ENCODE measurements at places on chromosomes 11 and 22.

DNA sequence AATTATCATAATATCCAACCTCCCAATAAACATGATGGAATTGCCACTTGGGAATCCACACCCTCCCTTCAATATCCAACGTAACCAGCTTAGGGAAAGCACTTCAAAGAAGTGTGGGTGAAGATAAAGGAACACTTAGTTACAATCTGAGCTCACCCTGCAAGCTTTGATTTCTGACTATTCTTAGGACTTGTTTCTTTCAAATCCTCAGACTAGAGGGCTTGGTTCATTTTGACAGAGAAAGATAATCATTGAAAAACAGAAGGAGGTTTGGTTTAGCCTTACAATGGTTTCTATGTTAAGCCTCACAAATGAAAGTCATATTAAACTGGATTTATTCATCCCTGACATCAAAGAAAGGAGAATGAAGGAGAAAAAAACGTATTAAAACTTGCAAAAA lies 57.9 kb upstream of the SYT13 start:
- DNase-seq, result no peak

DNA sequence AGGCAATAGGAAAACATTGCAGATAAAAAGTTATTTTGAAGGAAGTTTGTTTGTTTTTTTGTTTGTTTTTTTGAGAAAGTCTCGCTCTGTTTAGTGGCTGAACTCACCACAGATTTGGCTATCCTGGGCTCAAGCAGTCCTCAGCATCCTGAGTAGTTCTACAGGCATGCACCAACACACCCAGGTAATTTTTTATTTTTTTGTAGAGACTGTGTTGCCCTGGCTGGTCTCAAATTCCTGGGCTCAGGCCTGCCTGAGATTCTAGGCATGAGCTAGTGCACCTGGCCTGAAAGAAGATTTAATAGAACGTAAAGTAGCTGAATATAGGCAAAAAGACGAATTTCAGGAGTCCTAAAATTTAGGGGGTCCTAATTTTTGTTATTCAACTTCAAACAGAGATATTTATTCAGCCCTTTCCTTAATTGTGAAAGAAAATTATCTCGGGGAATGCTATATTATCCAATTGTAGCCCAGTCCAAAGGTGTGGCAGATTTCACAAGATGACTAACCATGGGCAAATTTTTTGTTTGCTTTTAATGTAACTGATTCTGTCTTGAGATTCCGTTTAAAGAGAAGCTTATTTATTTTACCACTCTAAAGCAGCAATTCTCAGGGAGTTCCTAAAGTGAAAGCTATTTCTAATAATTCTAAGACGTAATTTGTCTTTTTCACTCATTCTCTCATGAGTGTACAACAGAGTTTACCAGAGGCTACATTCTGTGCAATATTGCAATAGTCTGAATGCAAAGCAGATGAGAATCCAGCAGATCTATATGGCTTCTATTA lies 940 bp downstream of the IL18 start:
- DNase-seq, result no peak

DNA sequence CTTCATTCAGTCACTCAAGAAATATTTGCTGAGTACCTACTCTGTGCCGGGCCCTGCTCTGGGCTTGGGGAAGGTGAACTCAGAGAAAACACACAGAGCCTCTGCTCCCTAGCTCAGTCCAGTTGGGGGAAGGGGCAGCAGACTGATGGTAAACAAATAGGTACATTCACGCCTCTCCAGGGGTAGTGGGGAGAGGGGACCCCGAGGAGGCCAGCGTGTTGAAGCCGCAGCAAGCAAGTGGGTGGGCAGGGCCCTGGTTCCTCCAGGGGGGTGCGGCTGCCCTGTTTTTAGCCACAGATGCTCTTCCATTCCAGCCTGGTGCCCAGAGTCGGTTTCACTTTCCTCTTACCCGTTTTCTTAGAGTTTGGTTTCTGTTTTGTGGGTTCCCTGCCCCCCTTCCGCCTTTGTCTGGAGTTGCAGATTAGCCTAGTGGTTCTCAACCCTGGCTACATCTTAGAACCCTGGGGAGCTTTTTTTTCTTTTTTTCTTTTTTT lies 8.7 kb downstream of the DRAP1 start:
- DNase-seq, result peak; percentile 61

DNA sequence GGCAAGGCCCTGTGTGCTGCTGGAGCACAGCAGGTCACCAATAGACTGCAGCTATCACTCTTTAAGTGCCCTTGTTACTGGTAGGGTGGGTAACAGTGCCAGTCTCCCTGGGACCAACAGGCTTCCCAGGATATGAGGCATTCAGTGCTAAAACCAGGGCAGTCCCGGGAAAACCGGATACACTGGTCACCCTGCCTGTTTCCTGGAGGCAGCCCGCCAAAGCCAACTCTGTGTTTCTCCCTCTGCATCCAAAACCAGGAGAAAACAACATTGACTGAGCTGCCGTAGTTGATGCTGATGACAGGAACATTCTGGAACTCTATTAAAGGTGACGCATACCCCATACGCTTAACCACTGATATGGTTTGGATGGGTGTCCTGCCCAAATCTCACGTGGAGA lies 149.1 kb downstream of the SHANK2 start:
- DNase-seq, result no peak

DNA sequence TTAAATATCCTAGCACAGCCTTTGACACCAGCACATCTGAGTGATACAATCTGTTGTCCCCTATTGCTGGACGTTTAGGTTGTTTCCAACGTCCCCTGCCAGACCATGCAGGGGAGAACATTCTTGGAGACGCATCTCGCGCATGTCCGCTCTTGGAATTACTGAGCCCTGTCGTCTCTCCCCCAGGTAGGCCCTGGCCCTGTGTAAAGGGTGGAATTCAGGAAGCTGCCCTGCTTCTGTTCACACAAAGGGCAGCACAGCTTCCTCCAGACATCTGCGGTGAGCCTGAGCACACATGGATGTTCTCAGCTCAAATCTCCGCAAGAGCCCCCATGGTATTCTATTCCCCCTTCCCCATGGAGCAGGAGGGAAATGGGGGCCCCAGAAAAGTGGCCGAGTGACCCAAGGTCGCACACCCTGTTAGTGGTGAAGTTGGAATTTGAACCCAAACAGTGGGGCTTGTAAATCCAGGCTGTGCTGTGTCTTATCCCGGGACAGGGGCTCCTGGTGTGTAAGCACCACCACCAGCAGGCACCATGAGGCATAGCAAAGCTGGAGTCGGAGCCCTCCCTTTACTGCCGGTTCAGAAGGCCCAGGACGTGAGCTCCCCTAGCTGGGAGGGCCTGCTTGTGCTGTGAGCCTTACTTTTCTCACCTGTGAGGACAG lies 5.0 kb upstream of the FGF19 start:
- no peak for DNase-seq

DNA sequence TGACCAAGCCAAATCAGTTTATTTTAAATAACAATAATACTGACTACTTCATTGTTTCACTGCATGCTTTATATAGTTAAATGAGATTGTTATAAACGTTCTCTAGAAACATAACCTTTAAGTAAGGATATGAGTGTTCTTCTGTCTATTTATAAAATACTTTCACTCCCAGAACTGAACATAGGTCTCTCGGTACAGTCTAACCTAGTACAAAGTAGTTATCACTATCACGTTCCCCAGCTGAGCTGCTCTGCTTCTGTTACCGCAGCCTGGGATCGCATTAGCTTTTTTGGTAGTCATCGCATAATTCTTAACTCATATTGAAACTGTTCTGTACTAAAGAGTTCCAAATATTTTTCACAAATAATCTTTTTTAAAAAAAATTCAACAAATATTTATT lies 143.6 kb downstream of the WNT11 start:
- no peak for DNase-seq
